AML-193 (cell line): ENCODE measurements at places on chromosomes 3 and 15.

GRCh38 chr3:61979638-61980037 is 393.7 kb downstream of the FEZF2 start:
- no peak for DNase-seq

GRCh38 chr3:17009826-17010225 is 125.1 kb downstream of the PLCL2 start:
- DNase-seq, result no peak

GRCh38 chr15:74955017-74955416 is 1.6 kb downstream of the RPP25 start:
- no peak for DNase-seq

DNA sequence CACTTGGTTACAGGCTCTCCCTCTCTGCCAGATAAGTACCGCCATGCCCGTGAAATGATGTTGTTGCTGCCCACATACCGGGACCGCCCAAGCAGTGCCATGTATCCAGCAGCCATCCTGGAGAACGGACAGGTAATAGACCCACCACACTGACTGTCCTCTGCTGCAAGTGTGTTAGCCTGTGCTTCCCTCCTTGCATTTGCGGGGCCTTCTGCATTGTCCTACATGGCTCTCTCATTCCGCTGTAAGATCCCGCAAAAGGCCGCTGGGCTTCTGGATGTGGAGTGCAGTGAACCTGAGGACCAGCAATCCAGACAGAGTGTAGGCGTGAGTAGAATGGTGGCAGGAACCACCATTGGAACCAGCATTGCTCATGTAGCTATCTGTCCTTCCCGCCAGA is 10.6 kb upstream of the MANF start:
- DNase-seq, result no peak

- DNase-seq, result no peak
These were observed 195.5 kb upstream of the TMC3 start for GRCh38 chr15:81569286-81570080.

- DNase-seq, result no peak
These were observed 785.4 kb upstream of the ROBO1 start for GRCh38 chr3:80553211-80553610.

- peak; percentile 100 for DNase-seq
These were observed 32.2 kb upstream of the BCL6 start for GRCh38 chr3:187777331-187777941.

DNA sequence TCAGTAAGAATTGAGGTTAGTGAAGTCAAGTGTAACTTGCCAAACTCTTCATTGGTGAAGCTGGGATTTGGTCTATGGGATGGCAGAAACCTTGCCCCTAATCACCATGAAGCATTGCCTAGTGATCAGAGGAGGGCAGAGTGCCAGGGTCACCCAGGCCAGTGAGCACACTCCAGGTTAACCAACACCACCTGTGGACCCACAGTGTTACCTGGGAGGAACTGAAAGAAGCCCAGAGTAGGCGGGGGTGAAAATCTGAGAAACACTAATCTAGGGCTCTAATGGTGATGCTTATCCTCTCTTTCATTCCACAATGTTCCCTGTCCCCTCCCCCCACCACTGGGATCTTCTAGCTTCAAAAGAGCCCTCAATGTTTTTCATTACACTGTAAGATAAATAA is 372.8 kb downstream of the CTNNB1 start:
- DNase-seq, result no peak
